ENCODE measurements at places on chromosomes 6 and 20.

DNA sequence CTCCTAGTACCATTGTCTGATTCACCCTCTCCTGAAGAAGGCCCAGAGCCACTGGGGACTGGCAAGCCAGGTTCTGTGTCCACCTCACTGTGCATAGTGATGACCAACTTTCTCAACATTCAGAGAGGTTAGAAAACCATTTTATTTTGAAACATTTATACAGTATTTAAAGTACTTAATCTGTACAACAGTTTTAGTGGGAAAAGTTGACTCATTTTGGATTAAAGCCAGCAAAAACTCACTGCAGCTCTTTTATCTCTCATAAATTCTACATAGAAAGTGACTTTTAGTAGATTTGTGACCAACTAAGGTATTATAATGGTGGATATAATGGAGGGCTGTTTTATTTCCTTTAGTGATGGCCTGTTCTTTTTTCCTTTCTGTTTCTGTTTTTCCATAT, 9.7 kb downstream of the TULP4 start:
- DNase-seq = no peak

DNA sequence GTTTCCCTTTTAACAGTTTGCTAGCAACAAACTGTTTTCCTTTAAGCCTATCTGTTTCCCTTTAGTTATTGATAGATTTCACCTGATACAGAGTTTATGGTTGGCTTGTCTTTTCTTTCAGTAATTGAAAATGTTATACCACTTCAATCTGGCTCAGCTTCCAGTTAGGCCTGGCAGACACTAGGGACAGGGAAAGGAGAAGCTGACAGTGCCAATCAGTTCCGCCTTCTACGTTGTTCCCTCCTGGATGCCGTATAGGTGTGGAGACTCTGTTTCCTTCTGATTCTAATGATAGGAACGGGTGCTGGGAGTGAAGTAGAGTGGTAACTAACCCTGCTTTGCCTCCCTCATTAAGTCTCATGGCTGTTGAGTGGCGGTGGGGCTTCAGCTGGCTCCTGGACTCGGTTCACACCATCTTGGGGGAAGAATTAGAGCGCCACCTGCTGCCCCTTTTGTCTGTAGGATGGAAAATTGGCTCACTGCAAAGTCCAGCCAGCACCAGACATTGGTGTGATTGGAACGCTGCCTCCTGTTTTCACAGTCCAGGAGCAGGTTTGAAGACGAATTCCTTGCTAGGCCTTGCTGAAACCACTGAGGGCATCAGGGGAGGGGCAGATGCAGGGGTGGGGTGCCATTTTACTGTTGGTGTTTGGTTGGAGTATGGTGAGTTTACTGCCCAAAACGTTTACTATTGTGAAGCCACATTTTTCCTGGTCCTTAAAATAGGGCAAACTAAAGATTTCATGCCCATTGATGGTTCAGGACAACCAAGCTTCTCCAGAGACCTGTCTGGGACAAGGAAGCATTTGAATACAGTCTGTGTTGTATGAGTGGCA, 1729.5 kb downstream of the GRIK2 start:
- DNase-seq = peak; percentile 35

DNA sequence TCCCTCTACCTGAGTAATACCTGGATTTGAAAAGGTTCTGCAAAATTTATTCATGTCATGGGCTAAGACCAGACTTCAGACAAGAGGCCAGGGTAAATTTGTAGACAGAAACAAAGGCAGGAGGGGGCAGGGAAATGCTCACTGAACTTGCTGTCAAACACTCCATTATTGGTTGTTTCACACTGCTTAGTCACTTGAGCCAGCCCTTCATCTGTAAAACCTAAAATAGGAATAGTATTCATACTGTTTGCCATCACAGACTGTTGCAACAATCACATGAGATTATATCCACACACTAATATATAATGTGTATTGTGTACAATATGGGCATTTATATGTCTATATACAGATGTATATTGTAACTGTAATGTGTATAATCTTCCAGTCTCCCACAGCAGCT, 6.5 kb upstream of the TINAG start:
- DNase-seq = no peak

- no peak for DNase-seq
Measured at GRCh38 chr6:21382821-21383449, 210.6 kb upstream of the SOX4 start.

All from activated CD4-positive, alpha-beta T cell treated with anti-CD3 and anti-CD28 coated beads, Interleukin-2, Interleukin-6, amounts not matched to agents 100 ng/mL and 50 ng/mL, durations not matched to agents 16 hours and 8 hours (primary cell).